Ascending aorta (tissue), 2 donors: ENCODE measurements at places on chromosomes 1 and 21. TPM values are rescaled to one million over a fixed set of nuclear protein-coding genes. Genes with fewer than 3 reads are reported as not detected.

- no peak overlapping the region for H3K27ac ChIP-seq
- H3K4me1 ChIP-seq, result no peaks in the 10 kb centered on the region
- no peak overlapping the region for H3K4me3 ChIP-seq
- DNase-seq, result no peak
- no peaks in the 10 kb centered on the region for H3K27me3 ChIP-seq
These were observed 62.5 kb upstream of the BARHL2 start for GRCh38 chr1:90779573-90779972.

DNA sequence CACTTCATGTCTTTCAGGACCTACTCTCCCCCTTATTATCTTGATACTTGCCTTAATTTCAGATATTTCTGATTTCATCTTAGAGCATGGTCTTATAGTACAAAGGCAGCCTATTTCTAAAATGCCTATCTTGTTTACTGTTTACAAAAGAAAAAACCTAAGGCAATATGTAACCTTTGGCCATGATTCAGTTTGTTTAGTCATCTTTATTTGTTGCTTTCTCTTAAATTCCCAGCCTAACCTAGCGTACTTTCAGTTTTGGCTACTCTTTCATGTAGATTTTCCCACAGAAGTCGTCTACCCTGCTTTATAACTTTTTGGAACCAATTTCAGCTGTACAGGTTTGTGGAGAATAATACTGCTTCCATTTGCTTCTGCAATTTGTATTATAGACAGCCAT, 81.8 kb downstream of the KIF1B start:
- H3K27ac ChIP-seq, result no peak overlapping the region
- no peak for DNase-seq
- H3K4me1 ChIP-seq, result peaks cover 4% of the 10 kb centered on the region

DNA sequence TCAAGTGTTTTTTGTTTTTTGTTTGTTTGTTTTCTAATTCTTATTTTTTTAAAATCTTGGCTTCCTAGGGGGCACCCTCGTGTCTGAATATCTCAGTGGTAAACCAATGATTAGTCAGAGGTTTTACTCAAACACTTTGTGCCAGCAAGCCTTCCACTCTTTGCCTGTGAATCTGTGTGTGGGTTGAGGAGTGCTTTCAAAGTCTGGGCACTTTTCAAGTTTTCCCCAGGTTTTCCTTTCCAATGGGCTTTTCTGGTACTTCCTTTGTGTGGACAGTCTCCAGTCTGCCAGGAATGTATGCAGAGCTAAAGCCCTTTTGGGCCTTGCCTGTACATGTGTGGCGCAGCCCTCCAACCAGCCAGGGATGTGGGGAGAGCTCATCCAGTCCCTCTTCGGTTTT, 9.7 kb upstream of the PPIE start:
- no peak for DNase-seq
- peaks cover 2% of the 10 kb centered on the region for H3K4me1 ChIP-seq
- H3K27me3 ChIP-seq, result no peaks in the 10 kb centered on the region

GRCh38 chr1:226589008-226589733, 40.6 kb downstream of the STUM start:
- no peak overlapping the region for H3K27ac ChIP-seq
- H3K36me3 ChIP-seq, result no peaks in the 10 kb centered on the region
- H3K4me1 ChIP-seq, result no peaks in the 10 kb centered on the region
- no peak overlapping the region for H3K4me3 ChIP-seq
- DNase-seq, result no peak
- no peaks in the 10 kb centered on the region for H3K27me3 ChIP-seq

- H3K36me3 ChIP-seq, result no peaks in the 10 kb centered on the region
- DNase-seq, result no peak
- H3K27me3 ChIP-seq, result no peaks in the 10 kb centered on the region
These were observed 169.9 kb downstream of the HS2ST1 start for GRCh38 chr1:87084244-87084836.

Gene OTUD7B
- 7.1 TPM for total RNA-seq

- no peak overlapping the region for H3K27ac ChIP-seq
- H3K4me1 ChIP-seq, result peaks cover 29% of the 10 kb centered on the region
These were observed 48.9 kb upstream of the A3GALT2 start for GRCh38 chr1:33369764-33370163.

GRCh38 chr1:186066411-186066810, 308.6 kb downstream of the TPR start:
- DNase-seq, result no peak
- no peak overlapping the region for H3K4me3 ChIP-seq
- no peaks in the 10 kb centered on the region for H3K4me1 ChIP-seq
- peaks cover 7% of the 10 kb centered on the region for H3K36me3 ChIP-seq

Gene SLC45A1
- 3.2 TPM for total RNA-seq

Gene DNAI4
- total RNA-seq, result not detected

- H3K36me3 ChIP-seq, result no peaks in the 10 kb centered on the region
These were observed 14.0 kb downstream of the JUN start for GRCh38 chr1:58769809-58770320.

DNA sequence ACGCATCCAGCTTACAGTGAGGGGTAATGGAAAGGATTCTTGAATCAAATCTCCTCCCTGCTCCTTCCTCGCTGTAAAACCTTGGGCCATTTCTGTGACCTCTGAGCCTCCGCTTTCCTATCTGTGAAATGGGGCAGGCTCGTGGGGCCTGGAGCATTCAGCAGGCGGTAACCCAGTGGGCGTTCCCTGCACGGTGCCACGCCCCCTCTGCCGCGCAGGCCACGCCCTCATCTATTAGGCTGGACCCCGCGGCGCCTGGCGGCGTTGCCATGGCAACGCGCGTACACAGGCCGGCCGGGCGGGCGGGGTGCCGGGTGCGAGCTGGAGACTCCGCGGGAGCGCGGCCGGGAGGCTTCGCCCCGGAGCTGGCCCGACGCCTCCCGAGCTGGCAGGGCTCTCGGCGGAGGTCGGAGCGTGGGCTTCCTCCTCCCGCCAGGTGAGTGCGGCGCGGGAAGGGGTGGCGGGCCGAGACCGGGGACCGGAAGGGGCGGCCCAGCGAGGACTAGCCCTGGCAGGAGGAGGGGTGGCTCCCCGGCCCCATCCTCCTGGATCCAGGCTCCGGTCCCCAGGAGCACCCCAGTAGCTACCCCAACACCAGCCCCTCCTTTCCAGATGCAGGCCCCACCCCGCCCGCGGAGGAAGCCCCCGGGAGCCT, at the start of gene FHAD1:
Gene FHAD1 (plus strand): TSS at position 264 of the 655 bp plus-strand sequence. CDS start 4,562 bp downstream, outside the sequence.
- H3K36me3 ChIP-seq, result no peaks in the 10 kb centered on the region
- no peak within 1 kb of the TSS for H3K27ac ChIP-seq
- no peak for DNase-seq
- H3K4me1 ChIP-seq, result no peaks in the 10 kb centered on the region

- H3K27me3 ChIP-seq, result no peaks in the 10 kb centered on the region
- H3K36me3 ChIP-seq, result no peaks in the 10 kb centered on the region
- no peak overlapping the region for H3K4me3 ChIP-seq
- DNase-seq, result no peak
- peaks cover 3% of the 10 kb centered on the region for H3K4me1 ChIP-seq
These were observed 83.1 kb upstream of the ERRFI1 start for GRCh38 chr1:8109216-8109615.

DNA sequence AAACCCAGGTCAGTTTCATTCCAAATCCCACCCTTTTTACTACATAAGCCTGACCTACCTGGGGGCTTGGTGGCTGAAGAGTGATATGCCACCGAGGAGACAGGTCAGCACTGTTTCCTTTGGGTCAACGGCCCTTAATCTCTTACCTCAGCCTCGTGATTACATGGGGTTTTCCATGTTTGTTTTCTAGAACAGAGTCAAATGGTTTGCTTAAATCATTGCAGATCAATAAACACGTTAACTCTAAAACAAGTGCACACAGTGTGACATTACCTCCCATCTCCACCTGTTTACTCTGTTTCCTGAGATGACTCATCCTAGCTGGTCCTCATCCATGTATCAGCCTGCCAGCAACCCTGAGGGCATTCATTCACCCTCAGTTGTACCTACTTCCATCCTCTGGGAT, 40.8 kb upstream of the TP53BP2 start:
- H3K4me3 ChIP-seq, result no peak overlapping the region
- no peak overlapping the region for H3K27ac ChIP-seq
- no peaks in the 10 kb centered on the region for H3K27me3 ChIP-seq
- H3K36me3 ChIP-seq, result no peaks in the 10 kb centered on the region
- no peak for DNase-seq

Gene OR2T11
- total RNA-seq, result 2.8 TPM

DNA sequence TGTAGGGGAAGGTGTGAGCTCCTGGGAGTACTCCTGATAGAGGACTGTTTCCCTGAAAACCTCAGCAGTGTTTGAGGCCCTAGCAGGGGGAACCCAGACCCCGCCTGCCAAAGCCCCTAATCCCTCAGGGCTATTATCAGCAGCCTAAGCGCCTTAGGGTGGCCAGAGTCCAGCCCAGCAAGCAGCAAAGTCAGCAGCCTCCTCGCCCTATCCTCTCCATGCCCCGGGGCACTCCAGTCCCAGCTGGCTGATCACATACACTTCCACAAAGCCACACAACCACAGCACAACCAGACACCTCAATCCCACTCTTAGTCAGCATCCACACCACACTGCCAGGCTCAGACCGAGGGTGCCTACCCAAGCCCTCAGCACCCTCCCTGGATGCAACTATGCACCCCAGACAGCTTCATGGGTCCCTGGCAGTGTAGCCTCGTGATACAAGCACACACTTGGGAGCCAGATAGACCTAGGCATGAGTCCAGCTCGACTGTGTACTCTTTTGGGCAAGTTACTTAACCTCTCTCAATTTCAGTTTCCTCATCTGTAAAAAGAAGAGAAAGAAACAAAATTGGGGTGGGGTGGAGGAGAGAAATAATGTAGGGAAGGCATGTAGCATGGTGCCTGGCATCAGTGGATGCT, 7.1 kb downstream of the IGSF9 start:
- H3K36me3 ChIP-seq, result no peaks in the 10 kb centered on the region
- H3K27ac ChIP-seq, result no peak overlapping the region
- H3K4me1 ChIP-seq, result peaks cover 2% of the 10 kb centered on the region
- no peak overlapping the region for H3K4me3 ChIP-seq
- no peaks in the 10 kb centered on the region for H3K27me3 ChIP-seq
- no peak for DNase-seq

- H3K27ac ChIP-seq, result peak overlapping the region; percentile 57
- H3K4me3 ChIP-seq, result no peak overlapping the region
- peaks cover 9% of the 10 kb centered on the region for H3K4me1 ChIP-seq
- no peak for DNase-seq
- peaks cover 24% of the 10 kb centered on the region for H3K36me3 ChIP-seq
These were observed 24.4 kb downstream of the VANGL1 start for GRCh38 chr1:115666206-115666605.

Gene OR2M3
- total RNA-seq, result not detected

DNA sequence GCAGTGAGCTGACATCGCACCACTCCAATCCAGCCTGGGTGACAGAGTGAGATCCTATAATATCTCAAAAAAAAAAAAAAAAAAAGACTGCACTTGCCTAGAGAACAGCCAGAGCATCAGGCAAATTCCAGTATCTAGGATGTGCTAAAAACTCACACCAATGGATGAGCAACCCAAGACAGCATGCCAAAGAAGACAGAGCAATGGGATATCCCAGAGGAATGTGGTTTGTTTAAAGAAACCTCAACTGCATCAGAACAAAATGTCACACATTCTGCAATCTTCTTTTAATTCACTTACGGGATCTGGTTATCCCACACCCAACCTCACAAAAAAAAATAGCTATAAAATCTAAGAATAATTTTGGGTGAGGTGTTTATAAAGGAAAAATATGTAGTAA, 7.3 kb downstream of the KCNH1 start:
- H3K27ac ChIP-seq, result no peak overlapping the region
- no peaks in the 10 kb centered on the region for H3K27me3 ChIP-seq
- no peak overlapping the region for H3K4me3 ChIP-seq
- H3K4me1 ChIP-seq, result no peaks in the 10 kb centered on the region
- no peak for DNase-seq
